GM12865 (cell line): ENCODE measurements at places on chromosomes 1 and 21.

- DNase-seq = no peak
Measured at GRCh38 chr21:36245649-36246048, 74.3 kb upstream of the MORC3 start.

- DNase-seq = peak; percentile 45
Measured at GRCh38 chr1:212858461-212859265, 588 bp downstream of the FLVCR1 start.

- no peak for DNase-seq
Measured at GRCh38 chr1:18632783-18633421, 2.3 kb downstream of the PAX7 start.

- DNase-seq = no peak
Measured at GRCh38 chr1:201350361-201350725, 27.1 kb downstream of the TNNT2 start.

DNA sequence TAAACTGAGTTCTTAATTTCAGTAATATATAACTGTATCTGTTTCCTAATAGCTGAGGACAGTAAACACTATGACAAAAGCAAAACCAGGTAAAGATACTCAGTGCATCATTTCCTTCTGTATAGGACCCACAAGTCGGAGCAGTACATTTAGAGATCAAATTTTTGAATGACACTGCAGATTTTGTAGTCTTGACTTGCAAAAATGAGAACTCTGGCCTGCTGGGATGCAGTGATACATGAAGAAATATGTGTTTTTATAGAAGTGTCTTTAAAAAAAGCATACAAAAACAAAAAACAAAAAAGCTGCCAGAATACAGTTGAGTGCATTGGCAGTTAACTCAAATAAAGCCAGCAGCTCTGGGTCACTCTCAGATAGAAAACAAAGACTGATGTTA lies 19.0 kb downstream of the GART start:
- DNase-seq = no peak

DNA sequence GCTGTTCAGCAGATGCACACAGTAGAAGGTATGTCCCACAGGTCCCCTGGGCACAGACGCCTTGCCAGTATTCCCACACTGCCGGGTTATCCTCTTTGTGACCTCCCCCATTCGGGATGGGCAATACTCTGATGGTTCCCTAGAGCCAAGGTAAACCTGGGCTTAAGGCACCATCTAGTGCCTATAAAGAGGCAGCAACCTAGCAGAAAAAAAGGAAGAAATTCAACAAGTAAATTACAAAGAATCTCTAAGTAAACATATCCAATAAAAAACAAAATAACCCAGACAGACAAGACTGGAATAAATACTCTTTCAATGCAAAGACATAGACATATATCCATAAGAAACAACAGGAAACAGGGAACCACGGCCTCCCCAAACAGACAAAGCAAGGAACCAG lies 39.4 kb downstream of the HSF2BP start:
- no peak for DNase-seq

- peak; percentile 83 for DNase-seq
Measured at GRCh38 chr1:62800825-62801306, 16.9 kb downstream of the ATG4C start.

GRCh38 chr1:203508463-203509073 lies 14.6 kb downstream of the OPTC start:
- DNase-seq = no peak

DNA sequence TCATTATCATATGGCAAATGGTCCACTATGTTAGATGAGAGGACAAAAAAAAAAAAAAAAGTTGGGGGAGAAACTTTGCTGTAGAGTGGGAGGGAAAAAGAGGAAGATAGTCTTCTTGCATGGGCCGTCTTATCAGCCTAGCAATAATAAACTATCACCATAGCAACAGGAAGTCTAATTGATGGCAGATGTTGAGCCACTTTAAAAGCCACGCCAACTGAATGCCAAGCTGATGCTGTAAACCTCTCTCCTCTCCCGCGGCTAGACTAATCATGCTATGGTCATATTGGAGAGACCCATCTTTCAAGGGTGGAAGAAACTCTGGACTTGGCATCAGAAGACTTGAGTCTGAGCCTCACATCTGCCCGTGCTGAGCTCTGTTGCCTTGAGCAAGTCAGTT lies 122.2 kb upstream of the HOOK1 start:
- no peak for DNase-seq

DNA sequence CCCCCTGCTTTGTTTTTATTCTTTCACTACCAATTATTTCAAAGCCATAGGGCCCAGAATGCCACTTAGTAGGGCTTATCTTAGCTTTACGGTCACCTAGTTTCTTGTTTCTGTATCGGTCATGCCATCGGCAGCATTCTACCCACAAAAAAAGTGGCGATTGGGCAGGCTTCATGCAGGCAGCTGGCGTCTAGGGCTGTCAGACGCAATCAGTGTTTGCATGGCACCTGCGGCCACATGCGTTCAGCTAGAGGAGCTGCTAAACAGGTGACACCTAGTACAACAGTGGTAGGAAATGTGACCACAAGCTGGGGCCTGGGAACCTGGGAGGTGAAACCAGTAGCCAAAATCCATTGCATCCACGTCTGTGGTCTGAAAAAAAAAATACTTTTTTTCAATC lies 262.7 kb downstream of the PBX1 start:
- DNase-seq = no peak

GRCh38 chr1:145947551-145947950 lies 10.3 kb downstream of the LIX1L start:
- no peak for DNase-seq

DNA sequence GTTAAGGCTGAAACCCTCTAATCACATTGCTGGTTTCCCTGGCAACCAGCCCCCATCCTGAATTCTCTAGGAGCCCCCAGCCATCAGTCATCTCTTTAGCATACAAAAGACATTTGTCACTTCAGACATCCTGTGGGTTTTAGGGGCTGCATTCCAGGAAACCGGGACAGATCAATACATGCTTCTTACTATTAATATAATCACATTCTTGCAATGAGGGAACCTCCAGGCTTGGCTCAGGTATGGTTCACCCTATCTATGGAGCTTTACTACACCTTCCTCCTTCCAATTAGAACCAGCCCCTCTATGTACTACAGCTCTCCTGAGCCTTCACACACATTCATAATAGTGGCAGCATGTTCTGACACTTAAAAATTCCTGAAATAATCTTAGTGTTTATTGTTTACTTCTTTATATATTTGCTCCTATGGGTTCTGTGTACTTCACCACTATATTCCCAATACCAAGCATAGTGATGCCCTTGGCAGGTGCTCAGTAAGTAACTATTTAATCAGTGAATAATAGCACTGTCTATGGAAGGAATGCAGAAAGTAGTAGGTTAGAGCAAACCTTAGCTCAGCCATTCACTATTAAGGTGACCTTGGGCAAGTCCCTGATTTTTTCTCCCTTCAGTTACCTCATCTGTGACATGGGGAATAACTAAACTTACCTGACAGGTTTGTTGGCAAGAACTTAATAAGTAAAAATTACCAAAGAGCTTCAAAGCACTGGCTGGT lies 59.6 kb downstream of the ZNF678 start:
- DNase-seq = no peak

DNA sequence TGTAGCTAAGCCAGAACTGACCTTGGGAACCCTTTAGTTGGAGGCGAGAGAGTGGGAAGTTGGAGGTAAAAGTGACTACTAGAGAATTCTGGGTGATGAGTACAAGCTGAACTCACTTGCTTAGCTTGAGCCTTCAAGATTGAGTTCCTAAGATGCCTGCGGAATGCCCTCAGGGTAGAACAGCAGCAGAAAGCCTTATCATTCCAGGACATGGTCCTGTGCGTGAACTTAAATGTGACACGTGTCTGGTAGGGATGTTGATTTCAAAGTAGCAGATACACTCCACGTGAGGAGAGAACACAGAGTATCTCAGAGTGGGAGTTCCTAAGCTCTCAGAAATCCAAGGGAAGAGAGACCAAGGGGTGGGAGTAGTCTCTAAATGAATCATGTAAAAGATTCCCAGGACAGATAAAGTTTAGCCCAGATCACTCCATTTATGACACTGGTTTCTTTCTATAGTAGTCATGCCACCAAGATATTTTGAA lies 60.1 kb downstream of the KCNK1 start:
- DNase-seq = no peak

- no peak for DNase-seq
Measured at GRCh38 chr1:2151252-2151651, 43.3 kb downstream of the FAAP20 start.

DNA sequence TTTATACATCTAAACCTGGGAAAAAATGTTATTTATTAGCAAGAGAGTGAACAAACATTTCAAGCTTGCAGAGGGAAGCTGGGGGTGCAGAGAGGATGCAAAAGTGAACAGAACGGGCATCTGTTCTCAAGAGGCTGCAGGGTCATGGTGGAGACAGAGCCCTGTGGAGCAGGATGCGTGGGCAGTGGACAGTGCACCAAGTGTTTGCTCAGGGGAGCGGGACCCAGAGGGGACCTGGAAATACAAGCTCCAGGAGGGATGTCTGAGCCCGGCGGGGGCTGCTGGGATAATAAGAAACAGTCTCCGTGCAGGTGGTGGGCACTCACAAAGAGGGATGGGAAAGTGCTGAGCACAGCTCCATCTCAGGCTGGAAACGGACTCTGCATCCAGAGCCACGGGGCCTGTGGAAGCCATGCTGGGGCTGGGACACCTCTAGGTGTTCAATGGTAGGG lies 105.3 kb upstream of the SLC45A1 start:
- no peak for DNase-seq

DNA sequence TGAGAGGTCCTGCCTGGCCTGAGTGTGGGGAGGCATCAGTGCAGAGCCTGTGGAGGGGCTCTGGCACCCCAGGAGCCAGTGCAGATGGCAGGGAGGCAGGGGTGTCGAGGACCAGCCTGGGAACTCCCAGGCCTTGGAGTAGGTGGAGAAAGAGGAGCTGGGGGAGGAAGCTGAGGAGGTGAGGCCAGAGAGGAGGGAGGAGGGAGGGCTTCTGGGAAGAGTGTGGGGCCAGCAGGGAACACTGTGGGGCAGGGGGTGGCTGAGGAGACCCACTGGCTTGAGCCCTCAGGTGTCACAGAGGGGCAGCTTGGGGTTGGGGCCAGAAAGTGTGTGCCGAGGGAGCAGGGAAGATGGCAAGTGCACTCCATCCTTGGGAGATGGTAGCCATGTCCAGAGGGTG lies 3.8 kb downstream of the COQ8A start:
- no peak for DNase-seq

DNA sequence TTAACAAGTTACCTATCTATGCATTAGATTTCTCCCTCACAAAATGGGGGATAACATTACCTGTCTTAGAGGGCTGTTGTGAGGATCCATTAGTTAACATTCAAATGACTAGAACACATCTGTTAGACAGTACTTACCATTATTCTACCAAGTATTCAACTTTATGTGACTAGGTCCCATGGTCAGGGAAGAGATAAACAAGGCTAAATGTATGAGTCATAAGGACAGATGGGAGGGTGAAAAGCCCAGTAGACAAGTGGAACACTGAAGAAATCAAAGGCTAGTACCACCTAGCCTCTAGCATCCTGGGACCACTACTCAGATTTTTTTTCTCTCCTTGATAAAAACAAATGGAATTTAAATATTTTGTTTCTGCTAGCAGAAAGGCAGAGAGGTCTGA lies 9.0 kb upstream of the VHLL start:
- no peak for DNase-seq

DNA sequence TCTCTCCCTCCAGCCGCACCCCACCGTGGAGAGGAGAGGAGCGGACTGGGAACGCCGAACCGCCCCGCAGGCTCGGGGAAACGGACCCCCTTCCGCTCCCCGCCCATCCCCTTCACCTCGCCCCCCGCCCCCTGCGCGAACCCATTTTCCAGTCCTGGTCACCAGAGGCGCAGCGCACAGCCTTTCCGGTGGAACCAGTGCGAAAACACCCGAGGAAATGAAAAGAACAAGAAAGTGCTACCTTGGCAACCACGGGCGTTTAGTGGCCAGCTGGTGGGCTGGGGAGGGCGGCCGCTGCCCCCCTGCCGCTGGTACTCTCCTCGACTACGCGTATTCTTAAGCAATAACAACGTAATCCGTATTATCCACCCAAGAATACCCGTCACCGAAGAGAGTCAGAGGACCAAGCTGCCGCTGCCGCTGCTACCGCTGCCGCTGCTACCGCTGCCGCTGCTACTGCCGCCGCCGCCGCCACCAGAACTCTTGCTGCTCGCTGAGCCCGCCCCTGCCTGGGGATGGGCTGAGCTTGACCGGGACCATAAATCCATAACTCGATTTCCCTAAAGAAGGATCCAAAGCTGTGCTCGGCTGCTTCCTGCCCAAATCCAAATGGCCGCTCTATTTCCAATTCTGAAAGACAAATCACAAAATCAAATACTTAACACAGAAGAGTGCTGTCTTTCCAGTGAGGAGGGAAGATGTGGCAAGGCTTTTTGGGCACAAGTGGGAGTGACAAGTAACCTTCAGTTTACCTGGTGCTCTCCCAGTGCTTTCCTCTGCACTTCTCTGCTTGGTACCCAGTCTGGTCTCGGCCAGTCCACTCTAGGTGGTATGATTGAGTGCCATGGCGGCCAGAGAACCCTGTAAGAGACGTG lies 125.2 kb upstream of the DPYD start:
- DNase-seq = peak; percentile 35

DNA sequence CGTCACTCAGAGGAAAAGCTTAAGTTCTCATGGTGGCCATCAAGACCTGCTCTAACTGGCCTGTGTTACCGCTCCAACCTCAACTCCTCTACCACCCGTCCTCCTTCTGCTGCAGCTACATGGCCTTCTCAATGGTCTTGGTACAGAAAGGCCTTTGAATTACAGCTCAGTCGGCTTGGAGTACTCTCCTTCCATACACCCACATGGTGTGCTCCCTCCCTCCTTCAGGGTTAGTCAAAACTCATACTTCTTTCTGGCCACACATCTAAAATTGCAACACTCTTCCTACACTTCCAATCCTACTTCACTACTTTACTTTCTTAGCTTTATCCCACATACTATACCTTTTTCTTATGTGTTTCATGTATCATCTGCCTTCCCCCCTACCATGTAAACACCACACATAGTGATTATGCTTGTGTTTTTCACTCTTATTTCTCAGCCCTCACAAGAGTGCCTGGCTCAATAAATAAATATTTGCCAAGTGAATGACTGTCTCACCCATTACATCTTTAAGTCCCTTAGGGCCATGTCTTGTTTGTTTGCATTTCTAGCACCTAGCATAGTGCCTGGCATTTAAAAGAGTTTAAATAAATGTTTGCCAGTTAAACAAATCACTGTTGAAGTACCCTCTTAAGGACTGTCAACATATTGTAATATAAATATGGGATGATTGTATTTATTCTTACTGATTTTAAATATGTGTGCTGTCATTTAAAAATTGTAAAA lies 37.6 kb upstream of the HMCN1 start:
- no peak for DNase-seq

GRCh38 chr1:117180147-117180967 lies 30.4 kb downstream of the VTCN1 start:
- no peak for DNase-seq

GRCh38 chr1:213678348-213678747 lies 309.4 kb upstream of the PROX1 start:
- DNase-seq = no peak

- peak; percentile 87 for DNase-seq
Measured at GRCh38 chr1:109773203-109773899, 9.6 kb upstream of the EPS8L3 start.

GRCh38 chr1:110340207-110340468 lies 961 bp downstream of the RBM15 start:
- DNase-seq = no peak

GRCh38 chr1:51567653-51568052 lies 48.6 kb upstream of the EPS15 start:
- DNase-seq = no peak

GRCh38 chr1:32647308-32648134 lies 2.8 kb downstream of the ZBTB8OS start:
- peak; percentile 32 for DNase-seq

GRCh38 chr1:118113261-118113660 lies 71.8 kb downstream of the SPAG17 start:
- no peak for DNase-seq
